ENCODE measurements at places on chromosomes 6 and 20.

- peak; percentile 54 for DNase-seq
Observed at GRCh38 chr6:142400495-142400894, 98.7 kb downstream of the ADGRG6 start.

- no peak for DNase-seq
Observed at GRCh38 chr6:140636271-140636907, 1261.9 kb upstream of the CITED2 start.

DNA sequence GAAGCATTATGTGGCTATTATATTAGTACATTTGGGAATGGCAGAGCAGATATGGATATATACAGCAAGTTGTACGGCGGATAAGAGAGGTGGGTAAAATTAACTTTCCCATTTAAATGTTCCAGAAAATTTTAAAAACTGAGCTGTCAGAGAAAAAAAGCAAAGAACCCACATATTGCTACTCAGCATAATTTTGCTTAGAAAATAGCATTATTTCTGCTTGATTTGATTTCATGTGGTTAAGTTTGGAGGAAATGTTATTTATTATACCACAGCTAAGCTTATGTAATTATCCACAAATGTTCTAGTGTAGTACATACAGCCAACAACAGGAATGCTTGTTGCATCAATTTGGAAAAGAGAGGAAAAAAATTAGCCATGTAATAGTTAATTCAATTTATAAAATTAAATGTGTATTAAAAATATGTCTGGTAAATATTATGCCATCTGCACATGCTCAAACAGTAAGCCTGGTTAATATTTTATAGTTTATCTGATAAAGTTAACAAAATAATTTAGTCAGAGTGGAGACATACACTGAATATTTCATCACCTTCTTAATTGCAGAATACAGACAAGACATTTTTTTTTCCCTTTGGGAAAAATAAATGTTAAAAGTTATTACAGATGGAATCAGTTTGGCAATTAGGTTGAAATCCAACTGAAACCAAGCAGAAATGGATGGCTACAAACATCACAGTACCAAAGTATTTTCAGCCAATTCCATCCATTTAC, 172.1 kb upstream of the ID4 start:
- no peak for DNase-seq

GRCh38 chr6:151288712-151289398, 49.1 kb downstream of the AKAP12 start:
- no peak for DNase-seq

DNA sequence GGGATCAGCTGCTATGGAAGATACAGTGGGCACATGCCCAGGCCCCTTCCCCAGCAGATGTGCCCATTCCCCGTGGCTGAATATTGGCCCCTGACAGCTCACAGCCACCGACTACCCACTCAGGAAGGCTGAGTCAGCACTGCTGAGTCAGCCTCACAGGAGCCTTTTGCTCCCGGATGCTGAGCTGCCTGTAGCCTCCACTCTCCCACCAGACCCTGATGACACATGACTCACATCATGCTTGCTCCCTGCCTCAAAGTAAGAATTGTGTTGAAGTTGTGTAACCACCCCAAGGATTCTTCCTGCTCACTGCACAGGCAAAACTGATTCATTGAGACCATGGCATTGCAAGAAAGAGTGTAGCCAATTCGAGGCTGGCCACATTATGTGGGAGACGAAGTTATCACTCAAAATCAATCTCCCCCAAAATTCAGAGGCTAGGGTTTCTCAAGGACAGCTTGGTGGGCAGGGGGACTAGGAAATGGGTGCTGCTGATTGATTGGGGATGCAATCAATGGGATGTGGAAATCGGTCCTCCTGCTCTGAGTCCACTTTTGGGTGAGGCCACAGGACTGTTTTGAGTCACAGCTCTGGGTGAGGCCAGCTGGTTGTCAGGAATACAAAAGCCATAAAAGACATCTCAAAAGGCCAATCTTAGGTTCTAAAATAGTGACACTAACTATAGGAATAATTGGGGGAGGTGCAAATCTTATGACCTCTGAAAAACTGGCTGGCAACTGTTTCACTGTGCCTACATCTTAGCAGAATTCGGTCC, 556.6 kb upstream of the CDH4 start:
- peak; percentile 76 for DNase-seq

DNA sequence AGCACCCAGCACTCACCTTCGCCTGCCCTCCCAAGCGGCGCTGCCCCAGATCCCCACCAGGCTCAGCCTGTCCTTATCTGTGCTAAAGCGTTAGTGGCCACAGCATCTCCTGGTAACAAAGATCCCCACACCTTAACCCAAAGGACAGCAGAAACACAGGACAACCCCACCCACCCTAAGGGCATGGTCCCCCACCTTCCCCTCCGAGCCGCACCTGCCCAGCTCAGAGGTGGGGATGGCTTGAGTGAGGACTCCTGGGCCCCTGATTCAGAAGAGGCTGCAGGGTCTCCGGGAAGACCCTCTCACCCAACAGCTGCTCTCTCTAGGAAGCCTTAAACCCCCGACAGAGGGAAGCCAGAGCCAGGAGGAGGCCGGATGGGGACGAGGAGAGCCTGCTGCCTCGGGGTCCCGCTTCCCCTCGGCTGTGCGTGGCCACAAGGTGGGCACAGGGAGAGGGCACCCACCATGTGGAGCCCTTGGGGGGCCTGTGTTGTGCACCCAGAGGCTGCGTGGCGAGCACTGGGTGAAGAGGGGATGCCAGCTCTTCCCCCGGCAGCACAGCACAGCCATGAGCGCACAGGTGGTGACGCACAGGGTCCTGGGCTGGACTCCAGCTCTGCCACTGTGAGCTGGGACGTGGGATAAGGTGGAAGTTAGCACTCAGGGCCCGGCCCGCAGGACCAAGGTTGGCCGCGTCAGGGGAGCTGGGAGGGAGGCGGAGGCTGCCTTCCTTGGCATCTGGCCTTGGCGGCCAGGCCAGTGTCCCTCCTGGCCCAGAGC, 31.9 kb upstream of the MRGBP start:
- no peak for DNase-seq

GRCh38 chr6:166076625-166077024, 91.0 kb downstream of the TBXT start:
- DNase-seq: no peak

Measured in astrocyte of the spinal cord (primary cell).